ENCODE measurements at places on chromosomes 16 and 17. TPM values are rescaled to one million over a fixed set of nuclear protein-coding genes. Genes with fewer than 3 reads are reported as not detected.

Gene MYH11
- 0.02 TPM for total RNA-seq

Gene ADAD2
- not detected for total RNA-seq

Gene STH
- not detected for total RNA-seq

Gene SLC4A1
- total RNA-seq, result not detected

Gene EFNB3
- 1.8 TPM for total RNA-seq

Gene TAX1BP3
- 308 TPM for total RNA-seq

Gene PIK3R5
- not detected for total RNA-seq

Gene NOD2
- not detected for total RNA-seq

Gene ITGB4
- 55.6 TPM for total RNA-seq

Gene C16orf46
- total RNA-seq, result 0.88 TPM

Gene GH1
- total RNA-seq, result not detected

Gene SNX11
- 27.8 TPM for total RNA-seq

Gene KRT27
- total RNA-seq, result not detected

Gene DNAH9
- 0.05 TPM for total RNA-seq

Gene VTN
- total RNA-seq, result 16.0 TPM

Gene FOXO3B
- total RNA-seq, result 3.7 TPM

Gene STXBP4
- total RNA-seq, result 6.9 TPM

Gene SETD1A
- total RNA-seq, result 23.8 TPM

Gene MSLN
- total RNA-seq, result 3.1 TPM

Gene SOST
- not detected for total RNA-seq

Gene NOXO1
- total RNA-seq, result 0.16 TPM

Gene PPP1R27
- not detected for total RNA-seq

Gene SLFN12L
- not detected for total RNA-seq
